ENCODE measurements at places on chromosomes 2 and 18.

- DNase-seq = no peak
Measured at GRCh38 chr2:20423847-20424246, 23.0 kb upstream of the RHOB start.

DNA sequence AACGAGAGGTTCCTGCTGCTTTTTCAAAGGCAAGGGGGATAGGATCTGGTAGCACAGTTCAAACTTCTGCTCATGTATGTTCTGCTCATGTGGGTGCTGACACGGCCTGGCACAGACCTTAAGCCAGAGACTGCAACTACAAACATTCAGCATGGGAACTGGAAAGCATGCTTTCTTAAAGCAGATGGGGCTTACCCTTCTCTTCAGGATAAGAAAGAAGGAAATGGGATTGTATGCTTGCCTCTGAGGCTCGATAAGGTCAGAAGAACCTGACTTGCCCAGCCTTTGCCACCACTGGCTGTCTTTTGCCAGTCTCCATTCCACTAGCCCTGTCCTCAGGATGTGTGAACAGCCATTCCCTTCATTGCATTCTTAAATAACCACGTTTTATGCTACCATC, 10.7 kb downstream of the DOCK10 start:
- no peak for DNase-seq

DNA sequence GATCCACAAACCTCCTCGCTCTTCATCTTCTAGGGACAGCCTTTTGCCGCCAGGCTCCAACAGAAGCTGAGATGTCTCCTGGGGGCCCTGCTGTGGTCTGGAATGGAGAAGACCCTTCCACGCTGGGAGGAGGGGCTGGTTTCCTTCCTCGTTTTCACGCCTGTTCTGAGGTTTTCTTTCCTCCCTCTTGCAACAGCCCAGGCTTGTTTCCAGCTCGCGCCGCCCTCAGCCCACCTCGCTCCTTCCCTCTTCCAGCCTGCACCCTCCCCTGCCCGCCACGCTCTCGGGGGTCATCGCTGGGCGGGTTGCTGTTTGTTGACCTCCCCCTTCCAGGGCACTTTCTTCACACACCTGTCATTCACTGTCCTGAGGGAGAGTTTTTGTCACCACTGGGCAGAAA, 55.4 kb downstream of the VAPA start:
- no peak for DNase-seq

DNA sequence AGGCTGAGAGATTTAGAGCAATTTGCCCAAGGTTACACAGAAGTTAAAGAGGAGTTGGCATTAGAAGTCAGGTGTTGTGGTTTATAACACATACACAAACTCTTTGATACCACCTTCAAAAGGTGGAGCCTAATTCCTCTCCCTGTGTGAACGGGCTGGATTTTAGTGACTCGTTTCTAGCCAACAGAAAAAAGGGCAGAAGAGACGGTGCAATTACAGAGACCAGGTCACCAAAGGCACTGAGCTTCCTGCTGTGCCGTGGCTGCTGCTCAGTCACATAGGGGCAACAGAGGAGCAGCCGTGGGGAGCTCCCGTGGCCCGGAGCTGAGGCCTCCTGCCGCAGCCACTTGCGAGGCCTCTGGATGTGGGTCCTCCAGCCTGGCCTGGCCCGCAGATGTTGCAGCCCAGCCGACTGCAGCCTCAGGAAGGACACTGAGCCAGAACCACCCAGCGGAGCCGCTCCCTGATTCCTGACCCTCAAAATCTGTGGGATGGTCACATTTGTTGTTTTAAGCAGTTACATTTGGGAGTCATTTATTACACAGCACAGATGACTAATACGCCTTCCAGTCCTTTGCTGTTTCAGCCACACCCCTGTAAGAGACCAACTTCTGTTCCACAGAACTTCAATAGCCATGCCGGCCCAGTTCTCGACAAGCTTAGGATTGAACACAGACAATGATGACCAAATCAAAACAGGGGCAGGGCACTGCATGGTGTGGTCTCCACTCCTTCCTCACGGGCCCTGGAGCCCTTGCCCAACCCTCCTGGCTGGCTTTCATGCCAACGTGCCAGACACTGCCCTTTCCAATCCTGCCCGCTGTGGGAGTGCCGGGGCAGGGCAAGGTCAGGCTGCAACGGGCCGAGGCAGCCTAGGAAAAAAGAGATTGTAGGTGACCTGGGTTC, 17.1 kb downstream of the EDAR start:
- DNase-seq = no peak

DNA sequence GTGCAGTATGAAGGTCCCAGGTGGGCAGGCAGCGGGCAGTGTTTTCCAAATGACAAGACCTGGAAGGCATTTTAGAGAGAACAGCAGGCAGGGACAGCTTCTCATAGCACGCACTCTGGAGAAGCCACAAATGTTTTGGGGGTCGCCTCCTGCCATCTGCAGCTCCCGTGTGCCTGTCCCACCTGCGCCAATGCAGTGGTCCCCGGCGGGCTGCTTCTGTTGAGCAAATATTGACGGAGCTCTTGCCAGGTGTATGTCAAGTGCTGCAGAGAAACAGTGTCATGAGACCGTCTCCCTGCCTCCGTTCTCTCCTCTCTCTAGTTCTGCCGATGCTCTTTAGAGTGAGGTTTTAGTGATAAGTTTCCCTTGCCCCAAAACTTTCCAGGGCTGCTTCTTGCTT, 174.8 kb downstream of the LDLRAD4 start:
- no peak for DNase-seq

DNA sequence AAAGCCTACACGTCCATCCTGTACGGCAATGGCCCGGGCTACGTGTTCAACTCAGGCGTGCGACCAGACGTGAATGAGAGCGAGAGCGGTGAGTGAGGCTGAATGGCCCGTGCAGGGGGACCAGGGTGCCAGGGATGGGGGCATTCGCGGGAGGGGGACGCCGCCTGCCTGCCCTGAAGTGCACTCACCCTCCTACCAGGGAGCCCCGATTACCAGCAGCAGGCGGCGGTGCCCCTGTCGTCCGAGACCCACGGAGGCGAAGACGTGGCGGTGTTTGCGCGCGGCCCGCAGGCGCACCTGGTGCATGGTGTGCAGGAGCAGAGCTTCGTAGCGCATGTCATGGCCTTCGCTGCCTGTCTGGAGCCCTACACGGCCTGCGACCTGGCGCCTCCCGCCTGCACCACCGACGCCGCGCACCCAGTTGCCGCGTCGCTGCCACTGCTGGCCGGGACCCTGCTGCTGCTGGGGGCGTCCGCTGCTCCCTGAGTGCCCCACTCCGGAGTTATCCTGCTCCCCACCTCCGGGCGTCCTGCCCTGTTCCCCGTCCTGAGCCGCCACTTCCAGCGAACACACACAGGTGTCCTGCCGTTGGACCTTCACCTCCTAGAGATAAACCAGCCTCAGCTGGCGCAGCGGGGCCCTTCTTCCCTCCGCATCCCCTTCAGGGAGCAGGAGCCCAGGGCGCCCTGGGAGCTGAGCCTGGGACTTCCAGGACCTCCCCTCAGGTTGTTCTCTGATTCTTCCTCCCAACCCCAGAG, 2.9 kb downstream of the ALPI start:
- DNase-seq = no peak

DNA sequence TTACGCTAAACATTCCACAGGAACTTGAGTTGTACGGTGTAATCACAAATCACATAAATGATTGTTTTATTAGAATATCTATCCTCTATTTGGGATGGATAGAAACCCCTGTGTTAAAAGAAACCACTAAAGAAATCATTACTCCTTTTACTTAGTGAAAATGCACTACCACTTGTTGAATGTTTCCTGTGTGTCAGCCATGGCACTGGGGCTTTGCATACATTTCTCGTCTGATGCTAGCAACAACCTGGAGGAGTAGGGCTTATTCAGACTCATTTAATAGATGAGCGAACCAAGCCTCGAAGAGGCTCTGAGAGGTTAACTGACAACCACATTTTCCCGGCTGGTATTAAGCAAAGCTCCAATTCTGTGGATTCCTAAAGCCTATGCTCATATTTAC, 60.5 kb upstream of the PELI1 start:
- DNase-seq = no peak

DNA sequence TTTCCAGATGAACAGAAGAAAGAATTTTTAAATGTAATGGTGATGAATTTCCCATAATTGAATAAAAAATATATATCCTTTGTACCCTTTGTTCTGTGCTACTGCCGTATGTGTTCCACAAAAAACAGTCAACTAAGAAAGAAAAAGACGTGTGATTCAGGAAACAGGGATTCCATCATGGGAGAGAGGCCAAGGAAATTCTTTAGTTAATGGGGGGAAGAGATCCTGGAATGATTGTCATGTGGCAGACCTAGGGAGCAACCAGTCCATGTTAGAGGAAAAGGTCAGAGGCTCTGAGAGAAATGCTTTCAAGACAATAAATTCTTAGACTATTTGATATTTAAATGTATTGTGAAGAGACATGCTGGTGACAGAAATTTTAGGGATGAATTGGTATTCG, 76.6 kb downstream of the CPO start:
- no peak for DNase-seq

All from NCI-H187 (cell line).